NCI-H1105 treated with DMSO at 0.1 percent for 48 hours (cell line): ENCODE measurements at places on chromosomes 3 and 15.

- DNase-seq, result no peak
Measured at GRCh38 chr3:11825301-11825700, 21.4 kb downstream of the TAMM41 start.

DNA sequence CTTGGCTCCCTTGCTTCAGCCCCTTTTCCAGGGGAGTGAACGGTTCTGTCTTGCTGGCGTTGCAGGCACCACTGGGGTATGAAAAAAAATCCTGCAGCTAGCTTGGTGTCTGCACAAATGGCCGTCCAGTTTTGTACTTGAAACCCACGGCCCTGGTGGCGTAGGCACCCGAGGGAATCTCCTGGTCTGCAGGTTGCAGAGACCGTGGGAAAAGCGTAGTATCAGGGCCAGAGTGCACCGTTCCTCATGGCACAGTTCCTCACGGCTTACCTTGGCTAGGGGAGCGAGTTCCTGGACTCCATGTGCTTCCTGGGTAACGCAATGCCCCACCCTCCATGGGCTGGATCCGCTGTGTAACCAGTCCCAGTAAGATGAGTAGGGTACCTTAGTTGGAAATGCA, 214.9 kb downstream of the UBE2E2 start:
- DNase-seq, result no peak

- no peak for DNase-seq
Measured at GRCh38 chr3:72380711-72381493, 467.3 kb downstream of the SHQ1 start.

DNA sequence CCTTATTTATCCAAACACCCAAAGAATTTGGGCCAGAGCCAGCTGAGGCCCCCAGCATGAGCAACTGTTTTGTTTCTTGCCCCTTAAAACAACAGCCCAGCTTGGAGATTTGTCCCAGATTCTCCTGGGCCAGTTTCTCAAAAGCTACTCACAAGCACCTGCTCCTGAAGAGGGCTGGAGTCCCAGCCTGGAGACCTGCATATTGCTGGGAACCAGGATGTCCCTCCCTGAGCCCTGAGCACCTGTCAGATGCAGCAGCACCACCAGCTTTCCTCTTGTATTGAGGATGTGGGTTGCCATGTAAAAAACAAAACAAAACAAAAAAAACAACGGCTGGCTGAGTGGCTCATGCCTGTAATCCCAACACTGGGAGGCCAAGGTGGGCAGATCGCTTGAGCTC, 7.0 kb upstream of the RFT1 start:
- DNase-seq, result no peak

GRCh38 chr3:88137836-88138235, 11.9 kb upstream of the C3orf38 start:
- no peak for DNase-seq

DNA sequence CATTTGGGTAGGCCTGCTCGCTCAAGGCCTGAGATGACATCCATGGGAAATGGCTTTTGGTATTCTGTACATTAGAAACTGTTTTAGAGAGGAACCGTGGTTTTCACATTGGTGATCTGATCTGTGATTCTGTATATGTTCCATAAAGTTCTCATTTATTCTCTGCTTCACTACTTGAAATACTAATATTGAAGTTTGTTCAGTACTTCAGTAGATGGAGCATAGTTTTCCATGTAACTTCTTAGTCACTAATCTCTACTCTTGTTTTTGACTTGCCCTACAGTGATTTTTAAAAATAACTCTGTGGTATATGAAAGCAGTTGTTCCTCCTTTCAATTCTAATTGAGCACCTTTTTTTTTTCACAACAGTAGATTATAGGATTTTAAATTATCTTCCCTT, 66.5 kb downstream of the MBNL1 start:
- no peak for DNase-seq

- no peak for DNase-seq
Measured at GRCh38 chr3:188916934-188917401, 254.8 kb upstream of the TPRG1 start.

GRCh38 chr3:57948080-57948671, 60.0 kb upstream of the FLNB start:
- no peak for DNase-seq

DNA sequence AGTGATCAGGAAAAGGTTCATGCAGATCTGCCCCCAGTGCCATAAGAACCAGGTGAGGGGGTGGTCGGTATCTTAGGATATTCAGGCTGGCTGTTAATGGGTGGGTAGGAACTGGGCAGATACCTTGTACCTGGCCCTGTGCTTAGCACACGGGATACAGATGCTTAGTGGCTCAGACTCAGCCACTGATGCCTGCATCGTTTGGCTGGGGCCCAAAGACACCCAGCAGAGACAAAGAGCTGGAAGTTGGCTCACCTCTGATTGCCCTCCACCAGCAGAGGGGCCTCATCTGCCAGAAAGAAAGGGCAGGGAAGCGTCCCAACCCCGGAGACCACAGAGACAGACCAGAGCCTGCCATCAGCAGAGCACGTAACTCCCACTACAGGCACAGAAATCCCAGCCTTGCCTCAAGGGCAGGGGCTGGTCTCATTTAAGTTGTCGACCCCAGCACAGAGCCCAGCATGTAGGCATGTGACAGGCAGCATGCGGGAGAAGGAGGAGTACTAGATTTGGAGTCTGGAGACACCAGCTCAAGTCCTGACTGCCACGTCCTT, 64.1 kb upstream of the SLC6A1 start:
- peak; percentile 16 for DNase-seq

- no peak for DNase-seq
Measured at GRCh38 chr15:60865507-60865906, 363.6 kb downstream of the RORA start.

GRCh38 chr3:126582311-126582710, 23.6 kb upstream of the C3orf22 start:
- DNase-seq, result no peak

GRCh38 chr15:73965758-73966113, 26.4 kb downstream of the STOML1 start:
- no peak for DNase-seq

GRCh38 chr15:93831641-93832040, 399.7 kb upstream of the MCTP2 start:
- no peak for DNase-seq

DNA sequence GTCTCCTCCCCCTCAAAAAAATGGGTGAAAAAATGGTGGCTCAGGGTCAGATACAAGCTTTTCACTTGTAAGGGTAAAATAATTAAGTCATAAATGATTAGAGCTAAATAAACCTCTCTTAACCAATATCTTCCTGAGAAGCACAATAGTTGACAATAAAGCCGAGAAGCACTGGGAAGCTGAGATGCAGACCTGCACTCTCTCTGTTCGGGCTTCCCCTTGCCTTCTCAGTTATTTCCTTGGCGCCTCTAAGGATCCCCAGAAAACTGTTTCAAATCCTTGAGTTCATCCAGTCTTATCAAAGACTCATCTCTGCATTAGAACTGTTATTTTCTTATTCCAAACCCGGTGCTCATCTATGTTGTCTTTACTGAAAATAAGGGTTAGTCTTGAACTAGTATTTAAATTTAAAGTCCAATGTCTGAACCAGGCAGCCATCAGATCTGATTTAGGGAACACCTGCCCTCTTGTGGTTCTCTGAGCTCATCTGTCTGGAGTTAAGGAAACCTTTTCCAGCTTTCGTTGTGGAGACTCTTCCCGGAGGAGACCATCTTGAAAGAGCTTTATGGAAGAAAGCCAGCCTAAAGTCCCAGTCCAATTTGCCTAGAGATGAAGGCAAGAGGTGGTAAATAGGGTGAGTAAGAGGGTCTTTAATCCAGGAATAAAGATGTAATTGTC, 256.4 kb upstream of the MCTP2 start:
- DNase-seq, result peak; percentile 19

DNA sequence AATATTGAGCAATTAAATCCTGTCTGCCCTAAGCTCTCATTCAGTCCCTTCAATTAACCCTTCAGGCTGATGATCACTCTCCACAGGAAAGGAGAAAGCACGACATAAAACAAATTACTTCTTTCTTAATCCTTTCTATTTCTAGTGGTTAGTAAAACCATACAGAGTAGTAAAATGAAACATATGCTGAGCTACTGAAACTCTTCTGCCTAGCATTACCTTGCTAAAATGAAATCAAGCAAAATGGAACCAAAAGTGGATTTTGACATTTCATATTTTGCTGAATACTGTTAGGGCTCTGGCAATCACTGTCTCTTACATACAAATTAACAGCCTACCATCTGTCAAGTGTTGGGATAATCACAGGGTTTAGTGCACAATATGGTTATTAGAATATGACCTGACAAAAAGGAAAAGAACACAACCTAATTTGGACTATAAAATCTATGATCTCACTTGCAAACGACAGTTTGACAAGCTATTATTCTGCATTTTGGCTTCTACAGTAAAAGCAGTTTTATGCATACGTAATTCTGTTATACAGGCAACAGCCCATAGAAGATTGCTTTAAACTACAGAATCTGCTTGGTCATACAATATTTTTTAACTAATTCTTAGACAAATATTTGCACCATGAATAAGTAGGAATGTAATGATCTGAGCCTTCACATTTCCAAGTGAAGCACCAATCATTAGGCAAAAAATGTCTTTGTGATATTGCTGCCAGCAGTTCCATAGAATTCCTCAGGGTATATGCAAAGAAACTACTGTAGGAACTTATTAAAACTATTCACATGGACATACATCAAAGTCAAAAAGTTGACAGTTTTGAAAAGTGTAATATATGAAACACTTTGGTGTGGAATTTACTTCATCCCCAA, 105.0 kb downstream of the FHIT start:
- peak; percentile 67 for DNase-seq

- DNase-seq, result no peak
Measured at GRCh38 chr3:72418244-72418643, 430.0 kb downstream of the SHQ1 start.

DNA sequence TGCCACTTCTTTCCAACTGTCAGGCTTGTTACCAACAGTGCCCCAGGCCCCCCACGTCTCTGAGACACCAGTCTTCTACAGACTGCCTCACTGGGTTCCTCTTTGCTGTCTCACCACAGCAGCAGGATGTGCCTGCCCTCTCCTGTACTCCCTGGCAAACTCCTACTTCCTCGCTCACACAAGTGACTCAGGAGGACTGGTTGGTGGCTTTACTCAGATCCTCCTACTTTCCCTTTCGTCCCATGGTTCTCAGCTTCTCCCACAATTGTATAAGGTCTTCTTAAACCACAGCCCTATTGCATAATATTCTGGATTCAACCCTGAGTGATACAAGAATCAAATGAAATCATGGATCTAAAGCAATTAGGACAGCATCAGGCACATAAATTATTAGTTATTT, 246.6 kb upstream of the PROK2 start:
- no peak for DNase-seq

- DNase-seq, result no peak
Measured at GRCh38 chr15:35557544-35557943, 11.6 kb upstream of the DPH6 start.

DNA sequence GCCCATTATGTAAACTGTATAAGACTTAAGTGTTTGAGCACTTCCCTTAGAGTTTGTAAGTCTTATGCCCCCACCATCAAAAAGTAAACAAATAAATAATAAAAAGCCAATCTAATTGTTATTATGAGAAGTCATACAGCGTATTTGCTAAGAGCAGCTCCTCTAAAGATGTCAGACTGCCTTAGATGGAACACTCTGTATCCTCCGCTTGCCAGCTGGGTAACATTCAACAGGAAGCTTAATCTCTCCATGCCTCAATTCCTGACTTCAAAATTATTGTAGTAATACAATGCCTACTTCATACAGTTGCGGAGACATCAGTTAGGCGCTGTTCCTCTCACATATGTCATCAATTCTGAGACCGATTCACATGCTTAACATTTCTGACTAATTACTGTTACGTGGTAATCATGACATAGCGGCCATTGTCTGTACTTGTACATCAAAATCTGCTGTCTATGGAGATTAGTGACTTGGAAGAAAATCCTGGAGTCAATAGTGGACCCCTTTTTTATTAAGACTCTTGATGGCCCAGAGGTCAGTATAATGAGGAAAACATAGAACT, 417.7 kb downstream of the LPP start:
- DNase-seq, result no peak

GRCh38 chr3:107465064-107465631, 57.6 kb upstream of the BBX start:
- DNase-seq, result no peak

DNA sequence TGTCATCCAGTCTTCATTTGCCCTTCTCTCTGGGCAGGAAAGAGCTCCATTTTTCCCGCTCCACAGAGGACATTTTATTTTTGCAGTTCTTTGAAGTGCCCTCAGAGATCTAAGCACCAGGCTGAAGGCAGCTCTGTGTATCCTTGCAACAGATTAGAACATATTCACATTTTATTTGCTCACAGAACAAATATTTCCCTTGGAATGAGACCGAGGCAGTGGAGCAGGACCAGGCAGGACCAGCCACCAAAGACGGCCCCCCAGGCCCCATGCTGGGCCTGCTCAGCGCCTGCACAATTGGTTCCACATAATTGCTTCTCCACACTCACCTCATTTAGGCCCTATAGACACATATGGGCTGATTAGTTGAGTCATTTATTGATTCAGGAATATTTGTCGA, 15.7 kb upstream of the ETV5 start:
- no peak for DNase-seq

DNA sequence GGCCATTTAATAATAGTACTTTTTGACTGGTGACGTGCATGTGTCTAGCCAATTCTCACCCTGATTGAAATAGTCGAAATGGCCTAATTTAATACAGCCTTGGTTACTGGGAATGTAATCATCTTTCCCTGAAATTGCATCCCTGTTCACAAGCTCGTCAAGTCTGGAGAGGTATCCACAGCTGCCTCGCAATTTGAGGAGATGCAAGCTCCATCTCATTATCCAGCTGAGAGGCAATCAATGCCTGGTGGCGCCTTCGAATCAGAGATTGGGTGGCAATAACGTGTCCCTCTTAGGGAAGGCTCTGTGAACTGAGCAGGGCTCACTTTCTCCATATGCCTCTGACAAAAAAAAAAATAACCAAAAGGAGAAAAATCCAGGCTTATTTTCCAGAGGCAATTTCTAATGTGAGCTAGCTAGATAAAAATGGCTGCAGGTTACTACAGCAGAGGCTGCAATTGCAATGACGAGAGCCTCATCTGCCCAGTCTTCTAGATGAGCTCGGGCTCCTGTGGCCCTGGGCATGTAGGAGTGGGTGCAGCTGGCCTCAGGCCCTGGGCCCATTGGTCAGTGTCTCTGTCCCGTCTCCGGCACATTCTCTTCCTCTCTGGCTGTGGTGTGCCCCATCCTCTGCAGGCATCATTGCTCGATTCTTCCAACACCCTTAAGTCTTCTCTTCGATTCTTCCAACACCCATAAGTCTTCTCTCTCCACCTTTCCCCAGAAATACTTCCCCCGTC, 487.5 kb downstream of the GABRG3 start:
- no peak for DNase-seq

DNA sequence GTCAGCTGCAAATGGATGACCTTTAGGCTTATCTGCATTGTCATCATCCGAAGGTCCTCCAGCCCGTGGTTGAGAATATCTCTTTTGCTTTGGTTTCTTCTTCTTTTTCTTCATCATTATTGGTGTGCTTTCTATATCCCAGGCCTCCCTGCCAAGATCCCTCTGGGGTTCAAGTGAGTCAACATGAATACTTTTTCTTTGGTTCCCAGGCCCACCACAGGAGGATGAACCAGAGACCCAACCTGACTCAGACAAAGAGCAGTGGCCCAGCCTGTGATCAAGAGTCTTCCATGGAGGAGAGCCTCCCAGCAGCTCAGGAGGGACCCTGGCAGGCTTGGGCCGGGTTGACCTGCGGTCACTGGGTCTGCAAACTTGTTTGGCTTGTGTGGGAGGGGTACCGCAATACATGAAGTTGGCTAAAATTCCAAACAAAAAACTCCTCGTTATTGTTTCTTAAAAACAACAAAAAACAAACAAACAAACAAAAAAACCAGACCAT, 104.2 kb downstream of the MAP4 start:
- no peak for DNase-seq
